ENCODE measurements at places on chromosomes 11 and 22.

DNA sequence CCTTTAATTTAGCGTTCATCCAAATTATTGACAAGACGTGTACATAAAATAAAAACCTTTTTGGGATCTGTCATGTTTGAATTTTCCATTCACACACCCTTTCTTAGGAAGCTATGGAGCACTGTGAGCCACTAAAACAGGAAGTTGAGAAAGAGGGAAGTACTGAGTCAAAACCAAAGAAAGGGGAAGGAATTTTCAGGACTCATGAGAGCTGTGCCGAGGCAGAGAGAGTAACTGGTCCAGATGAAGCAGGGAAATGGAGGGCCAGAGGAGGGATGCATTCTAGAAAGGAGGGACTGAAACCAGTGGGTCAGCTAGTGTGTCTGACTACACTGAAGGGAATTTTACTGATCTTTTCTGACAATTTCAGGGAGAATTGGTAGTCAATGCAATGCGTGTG lies 24.9 kb downstream of the APLP2 start:
- no peak for DNase-seq

- no peak for DNase-seq
These were observed 117.6 kb upstream of the FGF3 start for GRCh38 chr11:69936771-69937170.

- DNase-seq = no peak
These were observed 103.7 kb downstream of the VPREB1 start for GRCh38 chr22:22348127-22348814.

DNA sequence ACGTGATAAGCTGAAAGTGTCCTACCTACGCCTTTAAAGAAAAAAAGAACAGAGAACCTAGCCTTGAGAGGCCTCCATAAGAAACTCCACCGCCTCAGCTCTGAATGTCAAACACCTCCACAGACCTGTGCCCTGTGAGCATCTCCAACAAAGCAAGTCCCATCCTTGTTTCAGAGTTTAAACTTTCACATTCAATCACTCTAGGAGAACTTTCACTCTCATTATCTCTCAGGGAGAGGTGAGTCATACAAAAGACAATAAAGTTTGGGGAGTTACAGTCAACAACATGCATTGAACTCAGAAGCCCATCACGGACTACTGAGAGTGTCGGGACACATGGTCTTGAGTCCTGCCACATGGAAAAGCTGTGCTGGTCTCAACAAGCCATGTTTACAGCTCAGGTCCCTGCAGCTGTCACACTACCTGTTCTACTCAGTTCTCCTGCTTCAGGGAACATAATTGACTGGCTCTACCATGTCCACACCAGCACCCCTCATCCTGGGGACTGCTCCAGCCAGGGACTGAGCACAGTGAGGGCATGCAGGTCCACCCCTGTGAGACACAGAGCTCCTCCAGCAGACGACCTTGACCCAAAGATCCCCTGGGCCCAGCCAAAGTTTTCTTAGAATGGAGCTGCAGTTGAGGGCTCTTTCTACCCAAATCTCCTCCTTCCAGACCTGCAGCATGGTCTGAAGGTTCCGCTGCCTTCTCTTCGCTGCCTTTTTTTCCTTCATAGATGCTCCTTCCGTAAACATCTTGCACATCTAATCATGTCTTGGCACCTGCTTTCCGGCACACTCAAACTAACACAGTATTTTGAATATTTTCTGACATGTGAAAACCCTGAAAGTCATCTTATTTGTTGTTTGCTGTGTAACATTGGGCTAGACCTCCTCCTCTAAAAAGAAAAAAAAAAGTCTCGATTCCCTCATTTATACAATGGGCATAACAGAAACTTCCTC lies 114.9 kb downstream of the ETS1 start:
- DNase-seq = no peak

GRCh38 chr22:29987137-29987536 lies 93.1 kb upstream of the HORMAD2 start:
- DNase-seq = no peak

- no peak for DNase-seq
These were observed 13.1 kb upstream of the UCP2 start for GRCh38 chr11:73995731-73996130.

- DNase-seq = no peak
These were observed 67.6 kb downstream of the BLID start for GRCh38 chr11:122048401-122048800.

DNA sequence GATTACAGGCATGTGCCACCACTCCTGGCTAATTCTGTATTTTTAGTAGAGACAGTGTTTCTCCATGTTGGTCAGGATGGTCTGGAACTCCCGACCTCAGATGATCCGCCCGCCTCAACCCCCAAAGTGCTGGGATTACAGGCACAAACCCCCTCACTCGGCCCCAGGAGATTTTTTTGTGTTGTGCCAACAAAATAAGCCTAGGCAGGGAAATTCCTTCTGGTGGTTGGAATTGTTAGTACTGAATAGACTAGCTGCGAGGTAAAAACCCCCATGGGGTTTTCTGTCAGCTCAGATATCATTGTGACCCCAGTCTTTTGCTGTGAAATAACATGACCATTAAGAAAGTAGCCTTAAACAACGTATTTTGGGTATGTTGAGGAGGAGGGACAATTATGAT lies 144.9 kb downstream of the BCR start:
- no peak for DNase-seq

DNA sequence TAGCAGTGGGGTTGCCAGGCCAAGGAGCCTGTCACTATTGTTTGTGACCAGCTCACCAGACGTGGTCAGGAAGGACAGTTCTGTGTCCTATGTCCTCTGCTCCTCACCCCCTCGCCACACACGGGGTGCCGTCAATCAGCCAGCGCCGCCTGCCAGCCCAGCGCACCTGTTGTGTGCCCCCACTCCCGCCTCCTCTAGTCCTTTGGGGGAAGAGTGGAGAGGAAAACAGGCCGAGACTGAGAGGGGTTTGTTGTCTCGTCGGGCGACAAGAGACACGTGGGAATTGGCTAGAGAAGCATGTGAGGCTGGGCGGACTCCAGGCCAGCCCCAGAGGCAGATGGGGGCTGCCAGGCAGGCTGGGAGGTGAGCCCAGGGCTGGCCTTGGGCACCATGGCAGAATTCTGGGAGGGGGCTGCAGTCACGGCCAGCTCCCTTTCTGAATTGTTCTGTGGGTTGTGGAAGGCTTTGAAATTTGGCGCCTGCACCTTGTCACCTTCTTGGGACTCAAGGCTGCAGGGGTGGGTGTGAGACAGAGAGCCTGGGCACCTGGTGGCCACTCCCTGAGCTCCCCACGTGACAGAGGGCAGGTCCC lies 3.1 kb upstream of the KCNQ1OT1 start:
- no peak for DNase-seq

DNA sequence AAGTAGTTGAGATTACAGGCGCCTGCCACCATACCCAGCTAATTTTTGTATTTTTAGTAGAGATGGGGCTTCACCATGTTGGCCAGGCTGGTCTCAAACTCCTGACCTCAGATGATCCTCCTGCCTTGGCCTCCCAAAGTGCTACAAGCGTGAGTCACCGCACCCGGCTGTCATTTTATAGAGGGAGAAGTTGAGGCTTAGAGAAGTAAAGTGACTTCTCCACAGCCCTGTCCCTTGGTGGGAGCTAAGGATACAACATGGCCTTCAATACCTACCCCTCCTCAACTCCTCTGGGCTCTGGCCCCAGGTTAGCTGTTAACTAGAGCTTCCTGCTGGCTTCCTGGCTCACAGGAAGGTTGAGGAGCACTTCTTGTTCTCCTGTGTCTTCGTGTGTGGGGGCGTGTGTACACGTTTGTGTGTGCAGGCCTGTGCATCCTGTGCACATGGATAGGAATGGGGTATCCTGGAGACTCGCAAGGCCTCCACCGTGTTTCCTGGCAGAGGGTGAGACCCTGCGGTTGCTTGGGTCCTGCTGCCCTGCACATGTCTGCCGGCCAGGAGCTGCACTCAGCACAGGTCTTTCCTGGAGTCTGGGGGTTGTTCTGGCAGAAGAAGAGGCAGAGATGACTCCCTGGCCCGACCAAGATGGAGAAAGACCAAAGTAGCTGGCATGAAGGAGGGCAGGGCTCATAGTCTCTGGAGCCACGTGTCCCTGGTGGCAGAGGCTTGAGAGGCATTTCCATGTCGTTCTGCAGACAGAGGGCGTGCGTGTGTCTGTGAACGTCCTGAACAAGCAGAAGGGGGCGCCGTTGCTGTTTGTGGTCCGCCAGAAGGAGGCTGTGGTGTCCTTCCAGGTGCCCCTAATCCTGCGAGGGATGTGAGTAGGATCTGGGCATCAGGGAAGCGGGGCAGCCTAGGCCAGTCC lies 2.4 kb downstream of the SIDT2 start:
- peak; percentile 40 for DNase-seq

DNA sequence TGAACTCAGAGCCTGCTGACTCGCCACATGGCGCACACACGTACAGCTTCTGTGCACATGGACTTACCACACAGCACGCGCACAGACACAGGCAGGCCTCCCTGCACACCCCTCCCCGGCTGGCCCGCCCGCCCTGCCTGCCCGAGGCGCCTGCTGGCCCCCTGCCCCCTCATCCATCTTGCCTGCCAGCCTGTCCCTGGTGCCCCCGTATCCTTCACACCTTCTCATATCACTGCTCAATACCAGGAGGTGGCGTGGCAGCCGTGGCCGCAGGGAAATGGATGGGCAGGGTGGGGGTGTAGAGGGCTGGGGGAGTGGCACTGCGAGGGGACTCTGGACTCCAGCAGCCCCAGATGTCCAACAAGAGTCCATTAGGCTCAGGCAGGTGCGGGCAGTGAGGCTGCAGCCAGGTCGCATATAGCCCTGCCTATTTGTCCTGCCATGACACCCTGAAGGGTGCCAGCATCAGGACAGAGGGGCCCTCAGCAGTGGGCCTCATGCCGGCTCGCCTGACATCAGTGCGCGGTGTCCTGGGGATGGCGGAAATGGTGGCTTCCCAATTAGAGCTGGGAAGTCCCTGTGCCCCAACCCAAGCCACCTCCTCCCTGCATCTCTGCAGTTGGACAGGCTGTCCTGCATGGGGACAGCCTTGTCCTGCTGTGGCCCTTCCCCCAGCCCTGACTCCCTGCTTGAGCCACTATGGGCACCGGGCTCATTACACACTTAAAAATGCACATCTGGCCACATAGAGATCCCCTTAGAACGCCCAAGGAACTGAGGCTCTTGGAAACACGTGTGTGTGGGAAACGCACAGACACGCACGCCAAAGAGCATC lies 2.0 kb upstream of the TBX10 start:
- no peak for DNase-seq

DNA sequence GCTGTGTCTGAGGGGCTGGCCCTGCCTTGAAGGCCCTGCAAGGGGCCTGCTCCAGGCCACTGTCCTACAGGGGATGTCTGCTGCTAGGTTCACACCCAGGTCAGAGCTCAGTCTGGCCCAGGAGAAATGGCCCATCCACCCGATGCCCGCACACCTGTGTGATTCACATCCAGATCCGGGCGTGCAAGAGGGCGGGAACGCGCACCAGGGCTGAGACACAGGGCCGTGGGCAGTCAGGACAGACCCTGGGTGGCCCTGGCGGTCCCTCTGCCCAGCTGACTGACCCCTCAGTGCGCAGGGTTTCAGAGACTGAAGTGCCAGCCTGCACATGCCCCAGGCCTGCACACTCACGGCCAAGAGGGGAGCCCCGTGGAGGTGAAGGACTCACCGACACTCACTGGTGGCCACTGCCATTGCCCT lies 7.4 kb downstream of the TOLLIP start:
- no peak for DNase-seq

GRCh38 chr11:71086687-71087258 lies 165.6 kb downstream of the SHANK2 start:
- DNase-seq = no peak

Data from activated T-cell treated with anti-CD3 and anti-CD28 coated beads for 1 hour (primary cell).